T-helper 17 cell (primary cell): ENCODE measurements at places on chromosomes 16 and 17. TPM values are rescaled to one million over a fixed set of nuclear protein-coding genes. Genes with fewer than 3 reads are reported as not detected.

GRCh38 chr17:80191192-80191591, 21.4 kb downstream of the CARD14 start:
- no peak for DNase-seq

- DNase-seq: no peak
Observed at GRCh38 chr17:13420878-13421277, 180.9 kb downstream of the HS3ST3A1 start.

DNA sequence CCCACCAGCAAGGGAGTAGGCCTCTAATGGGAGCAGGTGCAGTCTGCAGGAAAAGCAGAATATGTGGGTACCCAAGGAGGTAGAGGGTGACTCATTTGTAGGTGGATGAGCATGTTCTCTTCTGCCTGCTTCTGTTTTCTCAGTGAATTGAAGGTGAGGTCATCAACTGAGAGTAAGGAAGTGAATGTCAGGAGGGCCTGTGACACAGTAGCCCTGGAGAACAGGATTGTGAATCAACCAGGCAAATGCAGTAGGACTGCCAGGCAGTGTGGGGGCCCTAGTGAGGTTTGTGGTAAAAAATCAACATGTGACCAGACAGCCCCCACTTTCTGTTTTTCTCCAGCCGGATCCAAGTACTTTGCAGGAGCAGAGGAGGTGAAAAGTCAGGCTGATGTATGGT, 150.5 kb upstream of the SOX9 start:
- DNase-seq: no peak

- DNase-seq: no peak
Observed at GRCh38 chr17:79262624-79263023, 188.0 kb downstream of the ENGASE start.

GRCh38 chr16:13550254-13550653, 369.7 kb upstream of the ERCC4 start:
- no peak for DNase-seq

DNA sequence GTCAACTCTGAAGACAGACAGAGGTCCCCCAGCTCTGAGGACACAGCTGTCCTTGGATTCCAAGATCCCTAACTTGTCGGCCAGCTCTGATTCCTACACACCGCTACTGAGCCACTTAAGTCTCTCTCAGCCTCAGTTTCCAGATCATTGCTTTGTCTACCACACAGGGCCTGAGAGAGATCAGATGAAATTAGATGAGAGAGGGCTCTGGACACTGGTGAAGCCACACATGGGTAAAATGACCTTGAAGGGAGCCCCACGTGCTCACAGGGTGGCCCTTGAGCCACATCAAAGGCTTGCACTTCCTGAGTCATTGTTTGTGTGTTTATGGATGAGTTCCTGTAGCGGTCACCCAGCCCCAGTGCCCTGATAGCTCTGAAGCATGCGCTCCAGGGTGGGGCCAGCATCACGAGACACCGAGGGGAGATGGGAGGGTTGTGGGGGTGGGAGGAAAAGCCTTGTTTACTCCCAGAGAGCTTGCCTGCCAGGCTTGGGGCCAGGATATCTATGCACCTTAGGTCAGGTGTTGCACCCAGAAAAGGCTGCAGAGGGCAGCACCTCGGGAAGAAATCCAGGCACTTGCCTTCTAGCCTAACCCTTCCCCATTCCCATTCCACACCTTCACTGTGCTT, 32.7 kb upstream of the SLC6A2 start:
- no peak for DNase-seq

DNA sequence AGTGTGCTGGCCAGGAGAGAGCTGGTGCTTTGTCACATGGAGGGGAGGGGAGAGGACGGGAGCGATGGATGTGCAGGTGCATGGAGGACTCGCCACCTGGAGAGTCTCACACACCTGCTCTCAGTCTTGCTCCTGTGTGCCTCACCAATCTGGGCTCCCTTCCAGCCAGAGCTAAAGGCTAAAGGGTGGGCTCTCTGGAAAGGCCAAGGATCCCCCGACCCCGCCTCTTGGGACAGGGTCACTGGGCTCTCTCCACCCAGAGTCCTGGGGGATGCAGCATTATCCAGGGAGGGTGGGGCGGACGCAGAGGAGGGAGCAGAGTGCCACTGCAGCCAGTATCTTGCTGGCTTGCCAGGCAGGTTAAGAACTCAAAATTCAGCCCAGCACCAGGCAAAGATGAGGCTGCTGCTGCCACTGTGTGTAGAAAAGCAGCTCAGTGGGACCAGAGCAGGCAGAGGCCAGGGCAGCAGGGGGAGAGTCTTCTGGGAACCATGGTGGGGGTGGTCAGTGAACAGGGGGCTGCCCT, 5.4 kb upstream of the STAT5B start:
- DNase-seq: no peak

DNA sequence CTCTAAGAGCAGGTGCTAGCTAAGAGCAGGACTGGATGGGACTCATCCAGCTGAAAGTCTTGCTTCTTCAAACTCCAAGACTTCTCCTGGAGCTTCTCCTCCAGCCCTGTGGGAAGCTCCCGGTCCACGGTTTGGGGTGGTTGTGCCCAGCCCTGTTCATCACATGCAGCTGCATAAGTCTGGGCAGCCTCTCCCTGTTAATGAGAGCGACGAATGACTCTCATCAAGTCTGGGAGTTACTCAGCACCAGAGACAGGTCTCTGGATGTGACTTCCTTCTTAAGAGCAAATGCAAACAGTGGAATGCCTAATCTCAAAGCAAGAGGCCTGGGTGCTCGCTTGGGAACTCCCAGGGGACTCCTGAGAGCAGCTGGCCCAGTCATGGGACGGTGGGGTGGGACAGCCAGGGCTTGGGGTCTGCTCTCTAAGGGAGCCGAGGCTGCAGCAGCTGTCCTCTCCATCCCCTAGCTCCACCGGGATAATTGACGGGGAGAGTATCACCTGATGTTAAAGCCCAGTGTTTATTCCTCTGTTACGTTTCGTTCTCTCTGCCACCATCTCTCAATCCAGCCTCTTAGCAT, 35.3 kb upstream of the CRHR1 start:
- no peak for DNase-seq

GRCh38 chr16:21145738-21146137, 4.9 kb downstream of the DNAH3 start:
- no peak for DNase-seq

- no peak for DNase-seq
Observed at GRCh38 chr17:79705674-79706073, 25.1 kb upstream of the ENPP7 start.

DNA sequence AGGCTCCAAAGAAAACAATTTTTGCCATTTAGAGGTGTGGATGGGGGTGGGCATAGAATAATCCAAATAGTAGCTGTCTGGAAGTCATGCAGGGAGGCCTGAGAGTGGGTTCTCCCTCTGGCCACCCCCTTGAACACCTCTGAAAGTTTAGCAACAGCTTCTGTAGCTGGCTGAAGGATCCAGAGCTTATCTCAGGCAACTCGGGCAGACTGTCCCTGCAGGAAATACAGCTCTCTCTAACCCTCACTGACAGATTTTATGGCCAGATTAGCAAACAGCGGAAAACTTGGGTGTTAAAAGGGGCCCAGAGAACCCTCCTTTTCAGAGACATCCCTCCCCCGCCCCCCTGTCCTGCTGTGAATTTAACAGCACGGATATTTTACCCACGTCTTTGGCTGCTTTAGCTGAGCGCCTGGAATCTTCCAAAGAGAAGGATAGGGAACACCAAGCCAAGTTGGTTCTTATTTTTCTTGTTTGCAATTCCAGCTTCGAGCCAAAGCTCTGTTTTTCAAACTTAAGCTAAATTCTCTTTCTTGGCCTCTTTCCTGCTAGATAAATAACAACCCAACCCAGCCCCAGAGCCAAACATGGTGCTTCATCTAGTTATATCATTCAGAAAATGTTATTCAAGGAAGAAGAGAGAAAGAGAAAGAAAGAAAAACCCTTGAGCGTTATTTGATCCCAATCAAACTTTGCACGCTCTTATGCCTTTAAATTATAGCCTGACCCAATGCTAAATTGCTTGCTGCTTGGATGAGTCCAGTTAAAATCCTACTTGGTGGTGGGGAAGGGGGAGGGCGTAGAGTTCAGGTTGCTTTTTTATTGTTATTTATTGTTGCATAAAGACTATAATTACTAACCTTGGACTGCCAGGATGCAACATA, 2.3 kb upstream of the HOXB2 start:
- DNase-seq: no peak

- DNase-seq: no peak
Observed at GRCh38 chr16:78903237-78903636, 697.3 kb downstream of the MAF start.

- DNase-seq: no peak
Observed at GRCh38 chr17:76667786-76668453, 24.4 kb upstream of the ST6GALNAC1 start.

DNA sequence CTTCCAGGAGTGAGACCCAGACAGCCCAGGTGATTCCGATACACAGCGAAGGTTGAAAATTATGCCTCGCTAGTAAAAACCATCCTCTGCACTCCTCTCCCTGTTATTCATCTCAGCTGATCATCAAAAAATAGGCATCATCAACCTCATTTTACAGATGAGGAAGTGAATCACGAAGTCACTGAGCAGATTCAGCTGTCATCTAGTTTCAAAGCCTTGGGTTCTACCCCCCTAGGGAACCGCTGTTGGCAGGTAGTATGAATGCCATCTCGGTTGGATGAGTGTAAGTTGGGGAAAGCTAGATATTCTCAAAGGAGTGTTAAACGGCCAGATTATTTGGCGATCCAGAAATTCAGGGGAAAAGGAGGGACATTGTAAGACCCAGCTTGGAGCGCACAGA, 2.0 kb downstream of the CRYM start:
- no peak for DNase-seq

DNA sequence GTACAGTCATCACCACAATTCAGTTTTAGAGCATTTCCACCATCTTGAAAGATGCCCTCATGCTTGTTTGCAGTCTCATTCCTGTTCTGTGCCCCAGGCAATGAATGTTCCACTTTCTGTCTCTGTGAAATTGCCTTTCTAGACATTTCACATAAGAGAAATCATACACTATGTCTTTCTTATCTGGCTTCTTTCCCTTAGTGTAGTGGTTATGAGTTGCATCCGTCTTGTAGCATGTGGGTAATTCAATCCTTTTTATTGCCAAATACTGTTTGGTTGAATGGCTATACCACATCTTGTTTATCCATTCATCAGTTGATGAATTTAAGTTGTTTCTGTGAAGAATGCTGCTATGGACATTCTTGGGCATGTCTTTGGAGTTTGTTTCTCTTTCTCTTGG, 132.5 kb upstream of the PLCG2 start:
- DNase-seq: no peak

DNA sequence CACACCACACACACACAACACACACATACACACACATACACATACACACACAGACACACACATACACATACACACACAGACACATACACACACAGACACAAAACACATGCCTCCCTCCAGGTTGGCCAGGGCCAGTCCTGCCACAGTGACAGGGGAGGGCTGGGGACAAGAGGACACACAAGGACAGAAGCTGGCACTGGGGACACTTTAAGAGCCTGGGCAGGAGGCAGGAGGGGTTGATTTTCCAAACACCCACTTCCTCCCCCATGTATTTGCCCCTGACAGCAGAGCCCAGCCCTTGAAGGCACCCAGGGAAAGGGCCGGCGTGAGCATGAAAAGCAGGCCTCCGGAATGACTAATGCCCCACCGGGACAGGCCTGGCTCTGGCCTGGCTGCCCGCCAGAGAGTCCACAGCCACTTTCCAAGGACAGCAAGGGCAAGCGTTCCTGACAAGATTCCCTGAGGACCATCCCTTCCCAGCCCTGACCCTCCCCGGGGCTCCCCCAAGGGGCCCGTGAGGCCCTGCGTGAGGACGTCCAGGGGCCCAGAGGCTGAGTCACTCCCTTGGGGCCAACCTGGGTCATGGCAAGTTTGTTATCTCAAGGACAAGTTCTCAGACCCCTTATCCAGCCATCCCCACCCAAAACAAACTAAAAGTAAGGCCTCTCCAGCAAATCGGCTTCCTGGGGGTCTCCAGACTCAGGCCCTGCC, 235.6 kb downstream of the ZNF423 start:
- DNase-seq: no peak

DNA sequence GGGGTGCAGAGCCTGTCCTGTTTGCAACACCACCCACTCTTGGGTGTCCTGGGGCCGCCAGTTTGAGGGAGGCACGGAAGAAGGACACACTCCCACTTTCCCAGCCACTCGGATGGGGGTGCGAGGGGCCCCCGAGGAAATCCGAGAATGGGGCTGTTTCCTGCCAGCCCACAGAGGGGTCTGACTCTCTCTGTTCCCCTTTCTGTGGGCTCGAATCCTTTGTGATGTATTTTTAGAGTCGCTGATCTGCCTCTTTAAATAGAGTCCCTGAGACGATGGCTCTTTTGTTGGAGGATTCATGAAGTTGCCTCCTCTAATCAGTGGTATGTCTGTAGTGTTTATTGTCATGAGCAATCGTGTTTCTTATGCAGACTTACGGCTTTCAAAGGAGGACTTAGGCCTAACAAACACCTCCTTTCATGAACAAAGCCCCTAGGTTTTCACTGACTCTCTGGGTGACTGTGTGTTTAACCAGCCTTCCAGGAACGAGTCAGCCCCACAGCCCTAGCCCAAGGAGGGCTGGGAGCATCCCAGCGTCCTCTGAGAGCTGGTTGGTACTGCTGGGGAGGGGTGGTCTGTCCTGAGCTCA, 29.1 kb downstream of the CIBAR2 start:
- no peak for DNase-seq

DNA sequence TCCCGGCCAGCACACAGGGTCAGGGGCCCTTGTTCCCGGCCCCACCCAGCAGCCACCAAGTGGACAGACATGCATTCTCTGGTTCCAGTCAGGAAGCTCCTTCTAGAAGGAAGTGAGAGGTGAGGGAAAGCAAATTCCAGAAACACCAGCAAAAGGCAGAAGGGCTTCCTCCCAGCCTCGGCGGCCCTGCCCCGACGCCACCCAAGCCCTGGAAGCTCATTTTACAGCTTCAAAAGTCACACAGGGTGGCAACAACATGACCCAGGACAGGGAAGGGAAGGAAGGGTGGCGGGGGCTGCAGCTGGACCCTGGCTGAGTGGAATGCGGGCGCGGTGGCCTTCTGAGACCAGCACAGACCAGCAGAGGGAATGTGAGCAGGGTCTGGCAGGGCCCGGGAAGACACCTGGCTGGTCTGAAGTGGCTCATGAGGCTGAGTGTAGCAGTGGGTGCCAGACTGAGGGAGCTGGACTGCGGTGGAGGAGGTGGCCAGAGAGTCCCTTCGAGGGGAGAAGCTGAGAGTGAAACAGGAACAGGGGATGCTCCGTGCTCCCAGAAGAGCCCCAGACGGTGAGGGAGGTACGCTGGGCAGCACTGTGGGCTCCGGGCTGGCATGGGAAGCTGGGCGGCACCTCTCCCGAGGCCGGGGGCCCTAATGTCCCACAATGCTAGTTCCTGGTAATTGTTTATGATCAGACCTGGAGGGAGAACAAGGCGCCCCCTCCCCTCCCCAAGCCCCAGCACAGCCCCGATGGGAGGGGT, 1.9 kb upstream of the UNC13D start:
- no peak for DNase-seq

Gene TRPV2
- 87.1 TPM for total RNA-seq

Gene ASPA
- total RNA-seq: not detected

Gene TPSAB1
- total RNA-seq: not detected

Gene KRTAP9-4
- total RNA-seq: not detected

Gene KIF18B
- total RNA-seq: 0.08 TPM

Gene CD300A
- total RNA-seq: 9.6 TPM

Gene NUDT7
- 3.5 TPM for total RNA-seq

Gene CACNG5
- total RNA-seq: not detected
